Neural progenitor cell (in vitro differentiated cells): ENCODE measurements at places on chromosomes 12 and 14. TPM values are rescaled to one million over a fixed set of nuclear protein-coding genes. Genes with fewer than 3 reads are reported as not detected.

- H3K27me3 ChIP-seq = no peaks in the 10 kb centered on the region
- no peak overlapping the region for H3K27ac ChIP-seq
- H3K4me1 ChIP-seq = no peaks in the 10 kb centered on the region
- H3K36me3 ChIP-seq = no peaks in the 10 kb centered on the region
- no peak for DNase-seq
These were observed 26.7 kb downstream of the C14orf132 start for GRCh38 chr14:96065661-96066459.

- no peak overlapping the region for H3K27ac ChIP-seq
- no peaks in the 10 kb centered on the region for H3K27me3 ChIP-seq
- no peak overlapping the region for H3K4me3 ChIP-seq
- no peaks in the 10 kb centered on the region for H3K4me1 ChIP-seq
- no peaks in the 10 kb centered on the region for H3K36me3 ChIP-seq
- no peak for DNase-seq
These were observed 7.5 kb downstream of the KLRG1 start for GRCh38 chr12:8996682-8997405.

DNA sequence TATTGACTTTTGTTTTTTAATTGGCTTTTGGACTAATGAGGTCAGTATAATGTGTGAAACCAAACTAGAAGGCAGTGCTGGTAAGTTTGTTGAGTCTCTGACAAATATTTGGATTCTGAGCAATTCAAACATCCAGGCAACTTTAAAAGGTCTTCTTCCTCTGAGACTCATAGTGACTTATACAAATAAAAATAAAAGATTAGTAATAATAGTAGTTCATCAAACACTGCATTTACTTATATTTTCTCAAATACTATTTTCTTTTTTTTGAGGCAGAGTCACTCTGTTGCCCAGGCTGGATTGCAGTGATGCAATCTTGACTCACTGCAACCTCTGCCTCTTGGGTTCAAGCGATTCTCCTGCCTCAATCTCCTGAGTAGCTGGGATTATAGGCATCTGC, 337.9 kb downstream of the DAD1 start:
- H3K36me3 ChIP-seq = no peaks in the 10 kb centered on the region
- no peaks in the 10 kb centered on the region for H3K27me3 ChIP-seq
- no peak for DNase-seq
- H3K27ac ChIP-seq = no peak overlapping the region
- no peaks in the 10 kb centered on the region for H3K4me1 ChIP-seq

DNA sequence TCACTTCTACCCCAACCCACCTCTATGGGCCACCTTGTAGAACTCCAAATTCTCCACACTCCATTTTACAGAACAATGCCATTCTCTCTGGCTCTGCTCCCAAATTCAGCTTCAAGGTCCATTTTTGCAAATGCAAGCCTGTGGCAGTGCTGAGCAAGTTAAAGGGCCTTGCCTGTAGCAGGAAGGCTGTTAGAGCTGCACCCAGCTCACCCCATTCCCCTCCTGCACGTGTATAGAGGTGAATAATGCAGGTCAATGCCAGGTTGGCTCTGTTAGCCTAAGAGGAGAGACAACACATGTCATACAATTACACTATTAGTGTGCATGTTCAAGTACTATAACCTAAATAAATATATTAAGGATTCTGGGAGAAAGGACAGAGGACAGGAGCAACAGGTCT, 120.4 kb downstream of the TBX5 start:
- no peaks in the 10 kb centered on the region for H3K27me3 ChIP-seq
- no peak overlapping the region for H3K27ac ChIP-seq
- no peak for DNase-seq
- H3K4me1 ChIP-seq = no peaks in the 10 kb centered on the region

- H3K36me3 ChIP-seq = no peaks in the 10 kb centered on the region
- H3K4me3 ChIP-seq = no peak overlapping the region
- no peaks in the 10 kb centered on the region for H3K27me3 ChIP-seq
- H3K4me1 ChIP-seq = no peaks in the 10 kb centered on the region
- no peak overlapping the region for H3K27ac ChIP-seq
These were observed 292.4 kb downstream of the SYT1 start for GRCh38 chr12:79156846-79157463.

DNA sequence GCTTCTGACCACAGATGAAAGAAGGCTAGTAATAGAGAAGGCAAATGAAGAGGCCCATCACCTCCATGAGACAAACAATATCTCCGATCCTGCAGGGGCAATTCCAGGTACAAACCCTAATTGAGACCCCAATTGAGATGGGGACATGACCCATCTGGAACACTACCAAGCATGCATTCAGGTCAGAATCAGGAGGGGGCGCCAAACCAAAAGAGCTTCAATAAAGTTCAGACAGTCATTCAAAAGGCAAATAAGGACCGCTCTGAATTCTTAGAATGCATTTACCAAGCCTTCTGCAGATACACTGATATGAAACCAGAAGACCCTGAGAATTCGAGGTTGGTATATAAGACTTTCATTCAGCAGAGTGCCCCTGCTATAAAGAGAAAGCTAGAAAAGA, 10.2 kb upstream of the EDDM3B start:
- H3K4me3 ChIP-seq = no peak overlapping the region
- peaks cover 5% of the 10 kb centered on the region for H3K4me1 ChIP-seq
- H3K27me3 ChIP-seq = no peaks in the 10 kb centered on the region
- H3K36me3 ChIP-seq = no peaks in the 10 kb centered on the region
- no peak overlapping the region for H3K27ac ChIP-seq

DNA sequence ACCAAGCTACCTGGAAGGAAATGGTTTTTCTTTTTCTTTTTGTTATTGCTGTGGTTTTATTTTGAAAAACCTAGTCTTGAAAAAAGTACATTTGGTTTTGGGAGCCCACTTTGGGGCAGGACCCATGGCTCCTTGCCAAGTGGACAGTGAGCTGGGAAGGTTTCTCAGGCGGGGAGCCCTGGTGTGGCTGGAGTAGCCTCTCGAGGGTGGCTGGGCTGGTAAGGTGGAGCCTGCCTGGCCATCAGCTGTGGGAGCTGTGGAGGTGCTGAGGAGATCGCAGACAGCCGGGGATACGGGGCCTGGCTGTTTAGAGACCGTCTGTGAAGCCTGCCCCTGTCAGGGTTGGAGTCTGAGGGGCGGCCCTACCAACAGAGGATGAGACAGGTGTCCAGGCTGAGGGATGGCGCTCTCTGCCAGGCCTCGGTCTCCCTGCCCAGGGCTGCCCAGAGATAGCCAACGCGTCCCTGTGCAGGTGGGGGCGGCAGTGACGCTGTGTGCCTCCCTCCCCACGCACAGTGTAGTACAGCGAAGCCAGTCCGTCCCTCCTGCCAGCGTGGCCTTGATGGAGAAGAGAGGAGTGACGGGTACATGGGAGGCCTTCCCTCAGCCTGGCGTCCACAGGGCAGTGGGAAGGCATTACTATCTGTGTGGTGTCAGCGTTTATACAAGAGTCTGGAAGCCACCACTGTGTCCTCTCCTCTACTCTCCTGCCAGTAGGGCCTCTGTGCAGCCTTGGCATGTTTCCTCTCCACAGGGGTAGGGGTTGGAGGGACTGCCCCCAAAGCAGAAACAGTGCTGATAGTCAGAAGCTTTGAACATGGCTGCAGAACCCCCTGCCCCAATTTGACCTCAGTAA, 5.9 kb downstream of the RIN3 start:
- DNase-seq = no peak
- H3K4me1 ChIP-seq = no peaks in the 10 kb centered on the region
- no peak overlapping the region for H3K27ac ChIP-seq
- H3K27me3 ChIP-seq = peaks cover 37% of the 10 kb centered on the region

- H3K27ac ChIP-seq = no peak overlapping the region
- no peaks in the 10 kb centered on the region for H3K4me1 ChIP-seq
- H3K27me3 ChIP-seq = no peaks in the 10 kb centered on the region
- no peaks in the 10 kb centered on the region for H3K36me3 ChIP-seq
- no peak for DNase-seq
These were observed 23.8 kb downstream of the MMP17 start for GRCh38 chr12:131851741-131852550.

- no peak overlapping the region for H3K4me3 ChIP-seq
- H3K4me1 ChIP-seq = peaks cover 15% of the 10 kb centered on the region
- no peaks in the 10 kb centered on the region for H3K36me3 ChIP-seq
These were observed 335.4 kb downstream of the LRIG3 start for GRCh38 chr12:58584880-58585279.

UNC79 gene
- 2.1 and 2.2 TPM in 2 replicates for total RNA-seq

SLC41A2 gene
- 1.7 and 11.9 TPM in 2 replicates for total RNA-seq

COX8C gene
- total RNA-seq = not detected in 2 replicates

MANSC4 gene
- total RNA-seq = 0.12 TPM in 1 of 2 replicates, not detected in the other
